Stimulated activated CD8-positive, alpha-beta memory T cell treated with anti-CD3 and anti-CD28 coated beads, Interleukin-2, amount 100 ng/mL, for 1 hour (primary cell): ENCODE measurements at places on chromosomes 2 and 18.

- DNase-seq = peak; percentile 30
Observed at GRCh38 chr2:230441227-230441897, 25.4 kb downstream of the SP100 start.

DNA sequence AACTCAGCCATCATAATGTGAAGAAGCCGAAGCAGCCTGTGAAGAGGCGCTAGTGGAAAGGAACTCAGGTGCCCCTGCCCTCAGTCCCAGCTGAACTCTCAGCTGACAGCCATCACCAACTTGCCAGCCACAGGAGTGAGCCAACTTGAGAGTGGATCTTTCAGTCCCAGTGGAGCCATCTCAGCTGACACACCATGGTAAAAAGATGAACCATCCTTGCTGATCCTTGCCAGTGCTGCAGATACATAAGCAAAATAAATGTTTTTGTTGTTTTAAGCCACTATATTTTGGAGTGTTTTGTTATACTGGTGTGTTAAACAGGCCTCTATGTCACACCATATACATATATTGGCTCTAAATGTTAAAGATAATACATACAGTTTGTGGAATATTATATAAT, 195.8 kb upstream of the SPRED2 start:
- no peak for DNase-seq

DNA sequence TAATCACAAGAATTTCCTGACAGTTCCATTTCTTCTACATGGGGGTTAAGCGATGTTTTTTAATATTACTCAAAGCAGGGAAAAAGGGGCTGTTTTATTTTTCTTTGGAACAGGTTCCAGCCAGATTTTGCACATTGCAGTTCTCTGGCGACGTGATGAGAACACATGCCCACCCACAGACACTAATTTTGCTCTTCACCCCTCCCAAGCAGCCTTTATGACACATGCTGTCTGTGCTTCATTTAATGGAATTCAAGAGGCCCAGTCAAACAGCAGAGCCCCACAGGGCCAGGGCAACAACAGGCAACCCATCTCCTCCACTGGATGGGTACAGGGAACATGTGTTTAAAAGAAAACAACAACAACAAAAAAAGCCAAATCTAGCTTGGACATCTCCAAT, 70.8 kb downstream of the SPRED2 start:
- no peak for DNase-seq

GRCh38 chr2:77910136-77910535, 388.0 kb upstream of the LRRTM4 start:
- no peak for DNase-seq

DNA sequence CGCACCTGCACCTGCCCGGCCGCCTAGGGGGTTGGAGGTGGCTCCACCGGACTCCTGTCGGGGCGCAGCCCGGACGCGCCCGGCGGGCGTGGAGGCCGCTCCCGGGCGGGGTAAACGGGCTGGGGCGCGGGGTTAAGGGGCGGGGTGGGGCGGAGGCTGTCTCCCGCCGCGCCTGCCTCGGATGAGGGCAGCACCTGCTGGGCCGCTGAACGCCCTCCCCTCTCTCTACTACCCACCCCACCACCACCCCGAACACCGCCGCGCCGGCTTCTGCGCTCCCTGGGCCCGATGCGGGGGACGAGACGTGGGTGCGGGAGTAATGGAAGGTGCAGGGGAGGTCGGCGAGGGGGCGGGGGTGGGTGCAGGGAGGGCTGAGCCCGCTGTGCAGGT, 224.8 kb upstream of the ID2 start:
- no peak for DNase-seq

GRCh38 chr2:205868773-205869333, 186.6 kb downstream of the NRP2 start:
- no peak for DNase-seq

DNA sequence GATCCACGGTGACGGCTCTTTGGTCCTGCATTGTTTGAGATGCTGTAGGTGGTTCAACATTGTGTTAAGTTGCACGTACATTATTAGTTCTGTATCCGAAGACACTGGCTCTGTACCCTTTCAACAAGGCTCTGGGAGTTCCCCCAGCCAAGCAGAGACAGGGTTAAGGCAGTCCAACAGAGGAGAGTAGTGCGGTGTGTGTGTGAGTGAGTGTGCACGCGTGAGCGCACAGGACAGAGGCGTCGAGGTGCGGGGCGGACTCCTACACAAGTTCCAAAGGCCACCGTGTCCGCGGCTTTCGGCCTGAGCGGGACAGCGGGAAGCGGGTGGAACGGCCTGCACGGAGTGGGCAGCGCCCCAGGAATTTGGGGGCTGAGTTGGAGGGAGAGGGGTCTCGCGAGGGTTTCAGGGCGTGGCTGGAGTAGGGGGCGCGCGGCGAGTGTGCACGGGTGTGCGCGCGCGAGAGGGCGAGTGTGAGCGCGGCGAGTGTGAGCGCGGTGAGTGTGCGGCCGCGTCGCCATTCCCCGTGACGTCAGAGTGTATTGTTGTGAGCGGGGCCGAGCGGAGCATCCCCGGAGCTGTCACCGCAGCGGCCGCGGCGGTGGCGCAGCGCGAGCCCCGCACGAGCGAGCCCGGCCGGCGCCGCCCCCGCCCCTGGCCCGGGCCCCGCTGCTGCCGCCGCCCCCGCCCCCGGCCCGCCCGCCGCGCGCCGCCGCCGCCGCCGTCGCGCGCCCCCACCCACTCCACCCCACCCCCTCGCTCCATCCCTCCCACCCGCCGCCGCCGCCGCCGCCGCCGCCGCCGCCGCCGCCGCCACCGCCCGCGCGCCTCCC, at the start of gene ASXL3:
TSS of gene ASXL3 (plus strand) at position 535 of the 833 bp plus-strand sequence. CDS start 413 bp downstream, outside the sequence.
- DNase-seq = no peak

DNA sequence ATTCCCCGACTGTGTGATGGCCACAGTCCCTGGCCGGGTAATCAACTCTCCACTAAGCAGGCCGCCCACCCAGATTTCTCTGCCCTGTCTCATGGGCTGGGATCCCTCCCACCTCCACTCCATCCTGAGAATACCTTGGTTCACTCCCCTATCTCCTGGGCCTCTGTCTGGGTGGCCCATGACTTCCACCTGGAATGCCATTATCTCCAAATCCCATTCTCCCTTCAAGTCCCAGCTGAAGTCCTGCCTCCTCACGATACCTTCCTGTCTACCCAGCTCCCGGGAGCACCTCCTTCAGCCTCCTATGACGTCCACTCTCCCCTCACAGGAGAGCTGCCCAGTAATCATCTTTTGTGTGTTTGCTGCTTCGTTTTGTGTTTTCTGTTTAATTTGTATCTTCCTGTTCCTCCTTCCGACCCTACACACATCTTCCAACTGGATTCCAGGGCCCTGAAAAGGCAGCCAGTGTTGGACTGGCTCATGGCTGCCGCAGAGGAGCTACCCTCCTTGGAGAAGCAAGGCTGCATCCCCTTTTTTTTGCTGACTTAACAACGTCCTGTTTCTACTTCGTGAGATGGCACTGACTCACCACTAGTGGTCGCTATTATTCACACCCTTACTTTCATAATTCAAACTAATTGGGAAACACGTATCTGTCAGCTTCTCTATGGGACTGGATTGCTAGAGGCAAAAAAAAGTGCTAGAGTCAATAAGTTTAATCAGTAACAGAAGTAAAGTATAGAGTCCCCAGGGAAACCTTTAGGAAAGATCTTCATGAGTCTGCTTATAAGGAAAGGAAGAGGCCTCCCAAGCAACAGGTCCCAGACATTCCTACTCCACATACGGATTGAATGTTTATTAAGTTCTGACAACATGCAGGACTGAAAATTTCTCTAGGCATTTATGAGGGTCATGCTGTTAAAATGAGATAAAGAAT, 171.9 kb upstream of the GATA6 start:
- no peak for DNase-seq

GRCh38 chr2:85156153-85156552, 23.0 kb downstream of the TCF7L1 start:
- no peak for DNase-seq

- no peak for DNase-seq
Observed at GRCh38 chr2:215530191-215530968, 94.5 kb upstream of the FN1 start.

GRCh38 chr2:70608373-70608772, 54.7 kb upstream of the TGFA start:
- no peak for DNase-seq

- no peak for DNase-seq
Observed at GRCh38 chr2:127562936-127563335, 27.5 kb downstream of the MYO7B start.

DNA sequence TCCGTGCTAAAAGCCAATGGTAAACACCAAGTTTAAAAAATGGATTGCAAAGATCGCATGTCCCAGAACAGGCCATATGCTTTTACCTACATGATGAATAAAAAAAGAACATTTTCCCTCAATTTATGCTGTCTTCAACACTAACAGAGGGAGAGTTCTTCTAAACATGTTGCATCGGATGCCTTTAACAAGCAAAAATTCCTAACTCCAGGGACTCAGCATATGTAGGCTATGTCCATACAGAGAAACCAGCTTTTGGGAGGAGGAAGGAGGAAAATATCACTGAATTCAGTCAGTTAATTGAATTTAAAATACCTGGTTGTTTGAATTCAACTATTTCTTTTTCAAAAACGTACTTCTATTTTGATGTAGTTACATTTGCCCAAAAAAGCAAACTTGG, 28.6 kb downstream of the BCL11A start:
- no peak for DNase-seq

DNA sequence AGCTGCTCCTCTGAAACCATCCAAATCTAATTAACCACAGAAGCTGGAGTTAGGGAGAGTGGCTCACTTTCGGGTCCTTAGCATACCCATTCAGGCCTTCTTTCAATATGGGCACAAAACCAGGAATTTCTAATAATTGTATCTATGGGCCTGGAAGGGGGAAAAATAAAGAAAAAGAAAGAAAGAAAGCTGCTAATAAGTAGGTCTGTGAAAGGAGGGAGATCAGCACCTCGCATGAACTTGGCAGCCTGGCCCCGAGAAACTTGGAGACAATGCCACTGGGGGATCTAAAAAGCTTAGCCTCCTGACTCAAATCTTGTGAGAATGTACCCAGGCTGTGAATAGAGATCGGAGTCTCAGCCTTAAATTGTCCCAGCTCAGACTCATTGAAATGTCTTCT, 252.1 kb upstream of the SLC14A2 start:
- DNase-seq = no peak

DNA sequence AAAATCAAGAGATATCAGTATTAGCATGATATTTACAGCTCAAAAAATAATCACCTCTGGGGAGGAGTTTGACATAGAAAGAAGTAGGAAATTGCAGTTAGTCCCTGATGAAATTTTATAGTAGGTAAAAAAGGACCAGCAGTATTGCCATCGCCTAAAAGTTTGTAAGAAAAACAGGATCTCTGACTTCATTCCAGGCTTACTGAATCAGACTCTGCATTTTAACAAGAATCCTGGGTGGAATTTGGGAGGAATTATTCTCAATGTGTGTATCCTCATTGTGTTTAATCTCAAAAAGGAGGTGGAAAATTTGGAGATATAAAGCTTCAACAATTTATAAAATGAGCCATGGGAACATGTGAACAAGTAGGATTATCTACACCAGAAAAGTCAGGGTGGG, 31.2 kb upstream of the STAT1 start:
- DNase-seq = no peak

GRCh38 chr2:16682431-16683118, 16.9 kb upstream of the CYRIA start:
- DNase-seq = no peak

DNA sequence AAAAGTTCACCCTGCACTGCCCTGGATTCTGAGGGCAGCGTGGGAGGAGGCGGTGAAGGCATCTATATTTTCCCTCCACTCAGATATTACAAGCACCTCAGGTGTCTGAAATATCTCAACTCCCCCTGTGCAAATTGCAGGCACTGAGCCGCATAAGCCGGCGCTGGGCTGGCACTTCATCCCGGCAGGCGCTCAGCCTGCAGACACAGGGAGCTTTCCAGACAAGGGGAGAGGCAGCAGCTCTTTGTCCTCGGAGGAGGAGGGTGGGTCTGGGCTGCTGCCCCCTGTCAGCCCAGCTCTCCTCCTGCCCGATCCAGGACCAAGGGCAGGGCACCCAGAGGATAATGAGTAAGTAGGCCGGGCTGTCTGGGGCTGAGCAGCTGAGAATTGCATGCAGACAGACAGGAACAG, 189.3 kb upstream of the MYT1L start:
- no peak for DNase-seq

DNA sequence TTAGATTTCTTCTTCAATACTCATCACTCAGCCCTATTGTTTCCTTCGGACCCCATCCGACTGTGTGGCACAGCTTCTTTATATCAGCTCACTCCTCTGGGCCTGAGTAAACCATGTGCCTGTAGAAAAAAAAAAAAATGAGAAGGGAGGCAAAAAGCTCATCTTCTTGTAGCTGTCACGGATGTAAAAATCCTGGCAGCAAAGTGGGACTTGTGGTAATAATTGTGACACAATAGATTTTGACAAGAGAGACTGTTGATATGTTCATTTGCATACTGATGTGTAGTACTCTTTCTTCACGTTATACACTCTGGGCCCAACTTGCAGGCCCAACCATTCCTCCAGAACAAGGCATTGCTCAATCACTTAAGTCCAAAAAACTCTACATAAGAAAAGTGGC, 270.0 kb upstream of the SMIM21 start:
- no peak for DNase-seq

GRCh38 chr18:69250305-69251151, 150.2 kb upstream of the DOK6 start:
- no peak for DNase-seq

DNA sequence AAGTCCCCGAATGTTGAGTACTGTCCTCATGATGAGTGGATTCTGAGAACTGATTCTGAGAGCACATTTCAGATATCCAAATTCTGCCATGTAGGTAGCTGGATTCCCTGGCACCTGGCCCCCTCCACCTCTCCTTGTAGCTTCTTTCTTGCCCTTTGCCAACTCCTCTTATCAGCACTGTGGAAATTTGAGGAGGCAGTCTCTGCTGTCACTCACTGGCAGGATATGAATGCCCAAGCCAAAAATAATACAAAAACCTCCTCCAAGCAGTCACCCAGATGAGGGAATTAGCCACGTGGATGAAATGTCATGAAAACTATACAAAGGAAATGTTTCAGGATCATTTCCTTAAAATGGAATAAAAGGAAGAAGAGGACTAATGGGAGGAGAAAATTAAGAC, 276.8 kb downstream of the SETBP1 start:
- no peak for DNase-seq

- no peak for DNase-seq
Observed at GRCh38 chr18:74342416-74343043, 26.9 kb downstream of the C18orf63 start.

DNA sequence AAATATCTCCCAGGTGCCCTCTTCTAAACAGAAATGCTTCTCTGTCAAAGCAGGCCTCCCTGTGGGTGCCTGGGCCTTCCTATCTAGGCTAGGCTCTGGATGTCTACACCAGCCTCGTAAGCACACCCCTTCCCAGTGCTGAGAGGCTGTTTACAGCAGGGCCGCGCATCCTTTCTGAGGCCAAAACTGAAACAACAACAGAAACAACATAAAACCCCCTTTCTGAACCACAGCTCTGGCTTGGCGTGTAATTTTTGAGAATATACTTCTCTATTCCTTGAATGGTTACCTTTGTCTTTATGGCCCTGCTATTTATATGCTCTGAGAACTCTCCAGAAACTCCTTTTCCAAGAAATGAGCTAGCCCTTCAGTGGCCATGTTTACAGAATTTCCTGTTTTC, 118.4 kb downstream of the BCL2L11 start:
- DNase-seq = no peak

GRCh38 chr2:167863377-167863776, 384.0 kb downstream of the STK39 start:
- DNase-seq = no peak

GRCh38 chr2:64987956-64988419, 1.2 kb upstream of the SLC1A4 start:
- DNase-seq = no peak

GRCh38 chr2:241180495-241180894, 8.0 kb upstream of the ANO7 start:
- no peak for DNase-seq
